ENCODE measurements at places on chromosomes 1 and 21.
A peak's percentile ranks its signal among the peaks of the same experiment; 100 is the strongest.

- DNase-seq, result no peak
These were observed 112.2 kb downstream of the RYR2 start for GRCh38 chr1:237154157-237154556.

GRCh38 chr1:96409087-96409486 lies 312.5 kb upstream of the PTBP2 start:
- no peak for DNase-seq

DNA sequence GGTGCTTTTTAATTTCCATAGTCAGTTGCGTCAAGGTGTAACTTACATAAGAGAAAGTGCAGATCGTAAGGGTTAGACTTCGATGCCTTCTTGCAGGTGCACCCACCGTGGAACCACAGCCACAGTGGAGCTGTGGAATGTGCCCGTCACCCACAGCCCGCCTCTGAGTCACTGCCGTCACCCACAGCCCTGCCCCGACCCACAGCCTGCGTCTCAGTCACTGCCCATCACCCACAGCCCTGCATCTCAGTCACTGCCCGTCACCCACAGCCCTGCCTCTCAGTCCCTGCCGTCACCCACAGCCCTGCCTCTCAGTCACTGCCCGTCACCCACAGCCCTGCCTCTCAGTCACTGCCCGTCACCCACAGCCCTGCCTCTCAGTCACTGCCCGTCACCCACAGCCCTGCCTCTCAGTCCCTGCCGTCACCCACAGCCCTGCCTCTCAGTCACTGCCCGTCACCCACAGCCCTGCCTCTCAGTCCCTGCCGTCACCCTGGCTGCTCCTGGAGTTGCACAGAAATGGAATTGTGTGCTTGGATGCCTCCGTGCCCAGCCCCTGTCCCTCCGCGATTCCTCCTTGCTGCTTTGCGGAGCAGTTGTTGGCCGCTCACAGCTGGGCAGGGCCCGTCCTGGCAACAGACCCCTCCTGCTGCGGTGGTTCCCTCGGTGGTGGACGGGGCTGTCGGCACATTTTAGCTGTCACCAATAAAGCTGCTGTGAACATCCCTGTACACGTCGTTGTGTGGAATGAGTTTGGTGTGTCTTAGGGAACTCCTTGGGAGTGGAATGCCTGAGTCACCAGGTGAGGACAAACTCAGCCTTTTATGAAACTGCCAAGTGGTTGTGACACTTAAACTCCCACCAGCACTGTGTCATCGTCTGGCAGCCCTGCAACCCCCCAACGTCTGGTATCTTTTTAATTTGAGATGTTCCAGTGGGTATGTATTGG lies 44.9 kb upstream of the COL6A2 start:
- DNase-seq, result no peak

- DNase-seq, result no peak
These were observed 59.9 kb downstream of the LDLRAD2 start for GRCh38 chr1:21871943-21872342.

DNA sequence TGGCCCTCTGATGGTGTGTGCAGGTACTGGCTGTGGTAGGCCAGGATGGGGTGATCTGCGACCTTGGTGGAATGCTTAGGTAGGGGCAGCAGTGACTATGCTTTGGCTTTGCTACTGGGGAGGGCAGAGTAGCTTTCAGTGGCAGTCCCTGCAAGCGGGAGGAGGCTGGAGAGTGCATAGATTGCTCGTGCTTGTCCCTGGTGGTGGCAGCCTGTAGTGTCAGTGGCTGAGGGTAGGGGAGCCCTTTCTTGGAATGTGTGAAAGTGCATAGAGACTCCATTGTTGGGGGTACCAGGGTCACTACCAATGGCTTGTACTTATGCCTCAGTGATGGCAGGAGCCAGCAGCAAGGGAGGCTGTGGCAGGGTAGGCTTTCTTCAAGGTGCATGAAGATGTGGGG lies 582.6 kb downstream of the MRPL39 start:
- no peak for DNase-seq

- no peak for DNase-seq
These were observed 141.5 kb upstream of the KCNK2 start for GRCh38 chr1:214941061-214941460.

DNA sequence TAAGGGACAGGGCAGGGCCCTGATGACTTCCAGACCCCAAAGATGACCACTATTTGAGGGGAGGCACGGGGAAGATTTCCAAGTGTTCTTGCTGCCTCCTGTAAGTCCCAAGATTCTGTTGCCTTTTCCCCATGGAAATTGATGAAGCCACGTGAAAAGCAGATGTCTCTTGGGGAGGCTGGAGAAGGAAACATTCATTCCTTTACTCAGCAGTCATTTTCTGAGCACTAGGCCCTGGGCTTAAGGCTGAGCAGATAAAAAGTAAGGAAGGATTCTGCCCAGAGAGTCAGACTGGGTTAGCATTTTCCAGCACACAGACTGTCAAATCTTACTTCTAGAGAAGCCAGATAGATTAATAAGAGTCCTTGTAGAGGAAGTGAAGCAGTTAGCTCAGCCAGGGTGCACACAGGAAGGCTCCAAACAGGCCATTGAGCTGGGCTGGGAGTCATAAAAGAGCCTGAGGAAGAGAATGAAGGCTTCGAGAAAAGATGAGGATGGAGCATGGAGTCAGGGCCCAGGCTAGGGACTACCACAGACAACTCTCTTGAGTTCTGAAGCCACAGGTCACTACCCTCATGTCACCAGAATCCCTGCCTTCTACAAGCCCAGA lies 10.1 kb downstream of the EXTL1 start:
- no peak for DNase-seq

- DNase-seq, result peak; percentile 23
These were observed 16.4 kb upstream of the RAB29 start for GRCh38 chr1:205791568-205792180.

- no peak for DNase-seq
These were observed 69.3 kb downstream of the SKI start for GRCh38 chr1:2297246-2298011.

GRCh38 chr1:209406168-209406567 lies 177.3 kb upstream of the CAMK1G start:
- DNase-seq, result no peak

- no peak for DNase-seq
These were observed 1.4 kb downstream of the LDLRAP1 start for GRCh38 chr1:25544819-25545218.

All from activated CD4-positive, CD25-positive, alpha-beta regulatory T cell (primary cell).